ENCODE measurements at places on chromosomes 6 and 20. TPM values are rescaled to one million over a fixed set of nuclear protein-coding genes. Genes with fewer than 3 reads are reported as not detected.

DNA sequence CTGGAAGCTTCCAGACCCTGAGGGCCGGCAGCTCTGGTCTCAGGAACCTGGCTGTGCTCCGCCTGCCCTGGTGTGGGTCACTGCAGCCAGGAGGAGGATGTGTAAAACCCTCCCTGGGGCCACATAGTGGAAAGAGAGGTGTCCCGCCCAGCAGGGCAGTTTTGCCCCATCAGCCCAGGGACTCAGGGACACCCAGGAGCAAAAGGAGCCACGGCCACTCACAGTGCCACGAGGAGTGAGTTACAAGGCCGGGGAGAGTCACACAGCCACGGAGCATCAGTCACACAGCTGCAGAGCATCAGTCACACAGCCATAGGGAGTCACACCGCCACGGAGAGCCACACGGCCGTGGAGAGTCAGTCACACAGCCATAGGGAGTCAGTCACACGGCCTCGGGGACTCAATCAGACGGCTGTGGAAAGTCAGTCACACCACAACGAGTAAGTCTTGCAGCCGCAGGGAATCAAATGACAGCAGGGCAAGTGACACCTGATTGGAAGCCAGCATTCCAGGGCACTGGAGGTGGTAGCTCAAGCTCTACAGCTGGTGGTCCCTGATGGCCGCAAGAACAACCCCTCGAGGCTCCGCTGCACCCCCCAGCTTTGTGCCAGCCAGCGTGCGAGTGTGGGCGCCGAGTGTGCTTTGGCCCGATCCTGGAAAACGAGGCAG lies 60.9 kb downstream of the DLL1 start:
- DNase-seq, result no peak

- DNase-seq, result no peak
Observed at GRCh38 chr20:53582574-53583351, 10.9 kb downstream of the ZNF217 start.

DNA sequence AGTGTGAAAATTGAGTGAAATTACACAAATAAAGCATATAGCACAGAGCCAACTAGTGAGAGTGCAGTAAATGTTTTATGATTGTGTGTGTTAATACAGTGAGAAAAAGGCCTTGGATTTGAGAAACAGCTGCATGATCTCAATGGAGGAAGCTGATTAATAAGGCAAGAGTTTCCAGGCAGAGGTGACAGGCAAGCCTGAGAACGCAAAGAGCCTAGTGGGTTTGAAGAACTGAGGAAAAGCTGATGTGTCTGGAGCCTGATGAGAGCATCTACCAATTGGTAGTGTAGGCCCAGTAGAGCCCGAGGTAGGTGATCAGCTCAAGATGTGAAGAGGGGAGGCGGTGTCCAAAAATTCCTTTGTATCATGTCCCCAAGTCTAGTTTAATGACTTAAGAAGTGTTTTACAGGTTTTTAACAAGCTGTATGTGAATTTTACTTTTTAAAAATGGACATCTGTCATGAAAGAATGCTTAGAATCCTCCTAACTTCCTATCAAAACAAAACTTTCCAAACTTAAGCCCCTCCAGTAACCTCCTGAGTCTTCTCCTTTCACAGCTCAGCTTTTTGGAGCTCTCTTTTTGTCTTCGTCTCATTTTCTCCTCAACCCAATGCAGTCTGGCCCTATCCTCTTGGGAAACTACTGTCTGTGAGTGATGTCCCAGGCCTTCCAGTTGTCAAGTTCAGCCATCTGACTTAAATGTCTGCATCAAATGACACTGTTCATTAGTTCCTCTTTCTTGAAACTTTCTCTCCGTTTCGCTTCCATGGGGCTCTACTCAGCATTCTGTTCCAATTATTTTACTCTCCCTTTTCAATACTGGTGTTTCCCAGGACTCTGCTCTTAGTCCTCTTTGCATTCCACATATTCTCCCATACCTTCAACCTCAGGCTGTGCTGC lies 1.2 kb downstream of the CDC40 start:
- DNase-seq, result no peak

DNA sequence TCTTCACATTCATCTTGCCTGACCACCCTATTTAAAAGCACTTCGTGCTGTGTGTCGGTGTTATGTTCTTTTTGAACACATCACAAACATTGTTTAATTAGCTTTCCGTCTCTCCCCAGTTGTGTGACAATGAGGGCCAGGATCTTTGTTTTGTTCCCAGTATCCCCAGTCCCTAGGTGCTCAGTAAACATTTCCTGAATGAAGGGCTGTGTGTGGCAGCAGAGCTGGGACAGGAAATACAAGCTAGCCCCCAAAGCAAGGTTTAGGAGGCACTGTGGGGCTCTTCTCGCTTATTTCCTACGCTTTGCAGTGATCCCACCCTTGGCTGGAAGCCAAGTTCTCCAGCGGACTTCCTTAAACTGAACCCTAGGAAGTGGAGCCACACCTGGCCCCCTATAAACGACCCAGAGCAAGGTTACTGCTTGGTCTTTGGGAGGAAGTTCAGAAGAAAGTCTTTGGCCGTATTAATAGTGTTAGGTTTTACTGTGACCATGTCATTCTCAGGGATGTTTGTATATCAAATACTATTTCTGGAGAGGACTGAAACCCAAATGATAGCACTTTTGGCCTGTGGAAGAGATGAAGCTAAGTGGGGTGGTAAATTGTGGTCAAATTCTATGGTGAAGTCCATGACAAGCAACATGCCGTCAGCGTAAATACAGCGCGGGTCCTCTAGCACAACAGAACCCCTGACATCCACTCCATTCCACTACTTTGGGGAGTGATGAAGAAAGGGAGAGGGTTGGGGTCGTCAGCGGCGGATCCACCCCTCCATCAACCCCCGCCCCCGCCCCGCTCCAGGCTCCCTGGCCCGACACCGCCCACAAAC lies 570 bp upstream of the FANCE start:
- DNase-seq, result no peak

GRCh38 chr6:107192830-107193229 lies 77.5 kb upstream of the BEND3 start:
- DNase-seq, result no peak

GRCh38 chr6:170179616-170180324 lies 111.1 kb downstream of the DLL1 start:
- no peak for DNase-seq

The BTBD3 gene
- polyA plus RNA-seq, result 51.0 TPM

The PCMTD2 gene
- polyA plus RNA-seq, result 83.8 TPM

The KCNK16 gene
- polyA plus RNA-seq, result 8.1 TPM

The WFDC5 gene
- polyA plus RNA-seq, result not detected

The HRH3 gene
- 0.33 TPM for polyA plus RNA-seq

The CEP57L1 gene
- polyA plus RNA-seq, result 14.3 TPM

Measured in large intestine (tissue), 12 donors.